Omental fat pad (tissue), 4 donors: ENCODE measurements at places on chromosomes 2 and 18. TPM values are rescaled to one million over a fixed set of nuclear protein-coding genes. Genes with fewer than 3 reads are reported as not detected.

DNA sequence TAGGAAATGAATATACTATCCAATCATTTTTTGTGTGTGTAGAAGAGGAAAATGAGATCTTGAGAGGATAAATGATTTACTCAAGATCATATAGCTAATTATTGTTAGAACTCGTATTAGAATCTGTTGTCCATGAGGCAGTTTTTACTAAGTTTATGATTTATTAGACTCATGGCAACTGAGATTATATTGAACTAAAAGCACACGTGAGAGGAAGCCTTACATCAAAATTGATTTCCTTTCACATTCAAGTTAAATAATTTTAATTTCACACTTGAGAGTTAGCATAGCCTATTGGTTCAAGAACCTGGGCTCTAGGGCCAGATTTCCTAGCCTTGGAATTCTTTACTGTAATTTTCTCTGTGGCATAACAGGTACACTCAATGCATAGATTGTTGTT is 552.3 kb downstream of the ERBB4 start:
- DNase-seq, result no peak

The FIGLA gene
- not detected for total RNA-seq

The TMEM178A gene
- total RNA-seq, result 2.0 TPM

- no peak for DNase-seq
These were observed 24.9 kb upstream of the COL5A2 start for GRCh38 chr2:189204322-189204941.

- no peak for DNase-seq
These were observed 481.4 kb downstream of the CMPK2 start for GRCh38 chr2:6384341-6384740.

The C2orf15 gene
- 0.69 TPM for total RNA-seq

The DNAH7 gene
- 0.84 TPM for total RNA-seq

DNA sequence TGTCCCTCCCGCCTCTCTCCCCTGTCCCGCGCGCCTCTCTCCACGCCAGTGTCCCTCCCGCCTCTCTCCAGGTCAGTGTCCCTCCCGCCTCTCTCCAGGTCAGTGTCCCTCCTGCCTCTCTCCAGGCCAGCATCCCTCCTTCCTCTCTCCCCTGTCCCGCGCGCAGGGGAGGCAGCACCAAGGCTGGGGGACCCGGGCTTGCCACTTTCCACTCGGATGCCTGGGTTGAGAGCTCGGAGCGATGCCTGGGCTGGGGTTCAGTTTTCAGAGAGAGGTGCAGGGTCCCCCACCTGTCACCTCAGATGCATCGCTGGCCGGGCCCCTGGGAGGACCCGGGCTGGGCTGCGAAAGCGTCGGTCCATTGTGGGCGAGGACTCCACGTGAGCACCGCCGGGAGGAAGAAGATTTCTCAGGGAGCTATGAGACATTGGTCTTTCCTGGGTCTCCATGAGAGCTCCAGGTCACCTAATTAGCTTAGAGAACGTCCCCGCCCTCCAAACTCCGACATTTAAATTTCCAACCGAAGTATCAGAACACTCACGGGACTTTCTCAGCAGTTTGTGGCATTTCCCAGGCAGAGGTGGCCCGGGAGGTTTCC is 2.1 kb downstream of the FBLN7 start:
- no peak for DNase-seq

DNA sequence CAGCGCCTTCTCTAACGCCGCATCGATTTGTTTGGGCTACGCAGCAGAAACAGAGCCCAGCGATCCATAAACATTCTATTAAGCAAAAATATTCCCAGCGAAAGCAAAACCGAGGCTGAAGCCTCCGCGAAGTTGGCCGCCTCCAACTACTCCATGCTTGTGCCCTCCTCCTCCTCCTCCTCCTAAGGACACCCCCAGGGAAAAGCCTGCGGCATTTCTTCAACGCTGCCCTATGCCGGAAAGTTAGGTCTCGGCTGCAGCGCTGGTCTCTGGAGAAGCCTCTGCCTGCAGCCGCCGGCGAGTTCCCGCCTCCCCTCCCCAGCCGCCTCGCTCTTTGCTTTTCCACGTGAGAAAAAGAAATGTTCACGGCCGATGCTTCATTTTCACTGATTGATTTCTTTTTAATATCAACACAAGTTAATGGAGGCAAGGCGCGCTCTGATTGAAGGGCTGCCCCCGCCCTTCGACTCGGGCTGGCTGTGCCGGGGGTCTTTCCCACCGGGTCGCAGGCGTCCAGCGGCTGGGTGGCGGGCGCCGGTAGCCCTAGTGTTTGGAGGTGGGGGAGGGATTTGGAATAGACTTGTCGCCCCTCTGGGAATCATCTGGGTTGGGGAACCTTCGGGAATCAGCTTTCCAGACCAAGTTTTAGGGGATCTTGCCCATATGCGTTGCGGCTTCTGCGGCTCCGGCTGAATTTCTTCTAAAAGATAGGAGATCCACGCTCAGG is 3.9 kb downstream of the NRP2 start:
- DNase-seq, result no peak

DNA sequence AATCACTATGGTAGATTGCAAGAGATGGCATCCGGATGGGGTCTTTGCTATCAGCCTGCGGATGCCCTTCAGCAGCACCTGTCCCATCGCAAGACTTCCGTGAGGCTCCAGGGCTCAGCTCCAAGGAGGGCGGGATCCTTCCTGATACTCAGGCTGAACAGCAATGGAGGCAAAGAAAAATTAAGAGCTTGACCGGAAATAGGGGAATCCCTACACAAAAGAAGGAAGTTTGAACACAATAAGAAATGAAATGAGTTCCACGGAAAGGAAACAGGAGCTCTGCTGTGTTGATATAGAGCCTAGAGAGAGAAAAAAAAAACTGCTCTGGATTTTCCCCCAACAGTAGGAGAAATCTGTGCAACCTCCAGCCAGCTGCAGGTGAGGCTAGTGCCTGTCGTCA is 91.9 kb downstream of the ARL4C start:
- no peak for DNase-seq

- DNase-seq, result no peak
These were observed 118.6 kb upstream of the SERPINE2 start for GRCh38 chr2:224157655-224158054.

- DNase-seq, result no peak
These were observed 3.4 kb downstream of the ABCG8 start for GRCh38 chr2:43841949-43842865.

The ORMDL1 gene
- total RNA-seq, result 111 TPM

The CFAP221 gene
- not detected for total RNA-seq
